ENCODE measurements at places on chromosomes 12 and 14. TPM values are rescaled to one million over a fixed set of nuclear protein-coding genes. Genes with fewer than 3 reads are reported as not detected.

DNA sequence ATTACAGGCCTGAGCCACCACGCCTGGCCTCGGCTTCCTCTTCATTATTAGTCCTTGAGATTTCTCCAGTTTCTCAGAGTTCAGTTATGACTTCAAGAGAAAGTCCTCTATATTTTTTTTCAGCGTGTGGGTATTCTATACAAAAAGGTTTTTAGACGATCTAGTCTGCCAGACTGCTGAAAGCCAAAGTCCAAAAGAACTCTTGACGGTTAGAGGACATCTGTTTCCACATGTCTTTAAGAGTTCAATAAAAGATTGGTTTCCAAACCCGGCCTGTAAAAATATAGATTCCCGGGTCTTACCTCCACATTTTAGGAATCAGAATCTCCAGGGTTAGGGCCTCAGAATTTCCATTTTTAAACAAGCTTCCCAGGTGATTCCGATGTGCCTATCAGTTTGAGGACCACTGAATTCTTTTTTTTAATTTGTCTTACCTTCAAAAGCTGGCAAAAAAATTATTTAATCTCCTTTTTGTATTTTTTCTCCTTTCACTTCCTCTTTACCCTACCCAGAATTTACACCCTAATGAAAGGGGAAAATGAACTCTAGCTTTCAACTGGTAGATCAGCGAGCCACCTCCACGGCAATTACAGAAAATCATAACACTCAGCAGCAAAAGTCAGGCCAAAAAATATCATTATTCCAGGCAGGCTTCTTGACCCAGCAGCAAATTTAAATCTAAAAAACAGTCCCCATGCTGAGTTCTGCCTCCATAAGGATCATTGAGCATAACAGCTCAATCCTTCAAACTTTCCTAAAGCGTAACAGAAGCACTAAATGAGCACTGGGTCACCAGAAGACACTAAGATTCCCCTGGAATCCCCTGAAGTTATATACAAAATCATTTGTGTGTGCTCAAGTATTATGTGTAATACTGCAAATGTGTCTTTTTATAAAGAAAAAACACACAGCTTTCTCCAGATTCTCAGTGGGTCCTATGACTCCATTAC is 8.7 kb downstream of the NT5DC3 start:
- H3K4me1 ChIP-seq, result no peaks in the 10 kb centered on the region
- no peak for DNase-seq
- no peaks in the 10 kb centered on the region for H3K36me3 ChIP-seq
- no peak overlapping the region for H3K4me3 ChIP-seq
- no peaks in the 10 kb centered on the region for H3K27me3 ChIP-seq
- no peak overlapping the region for H3K27ac ChIP-seq

GRCh38 chr12:85633491-85633890 is 202.7 kb downstream of the RASSF9 start:
- no peak overlapping the region for H3K4me3 ChIP-seq
- H3K36me3 ChIP-seq, result no peaks in the 10 kb centered on the region
- DNase-seq, result no peak
- no peaks in the 10 kb centered on the region for H3K4me1 ChIP-seq

- no peak for DNase-seq
- H3K36me3 ChIP-seq, result peaks cover 86% of the 10 kb centered on the region
- H3K4me3 ChIP-seq, result no peak overlapping the region
- H3K27ac ChIP-seq, result peak overlapping the region; percentile 37
- H3K27me3 ChIP-seq, result no peaks in the 10 kb centered on the region
Observed at GRCh38 chr14:103728721-103729120, 13.1 kb downstream of the ZFYVE21 start.

DNA sequence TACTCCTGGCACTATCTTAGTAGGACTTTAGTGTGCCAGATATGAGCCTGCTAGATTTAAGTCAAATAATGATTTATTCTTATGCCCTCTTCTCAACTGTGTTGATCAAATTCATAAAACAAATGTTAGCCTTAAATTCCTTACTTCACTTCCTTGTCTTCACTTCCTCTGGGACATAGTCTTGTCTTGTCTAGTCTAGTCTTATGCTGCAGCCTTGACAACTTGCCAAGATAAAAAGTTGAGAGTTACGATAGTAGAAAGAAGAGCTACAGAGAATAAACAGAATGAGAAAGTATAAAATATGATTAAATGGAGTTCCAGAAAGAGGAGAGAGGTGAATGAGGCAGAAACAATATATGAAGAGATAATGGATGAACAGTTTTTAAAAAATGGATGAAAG is 378.1 kb downstream of the DAD1 start:
- H3K36me3 ChIP-seq, result no peaks in the 10 kb centered on the region
- H3K27me3 ChIP-seq, result no peaks in the 10 kb centered on the region
- H3K4me3 ChIP-seq, result no peak overlapping the region
- DNase-seq, result no peak
- no peaks in the 10 kb centered on the region for H3K4me1 ChIP-seq

- H3K36me3 ChIP-seq, result no peaks in the 10 kb centered on the region
- peaks cover 61% of the 10 kb centered on the region for H3K4me1 ChIP-seq
- DNase-seq, result no peak
- H3K27ac ChIP-seq, result no peak overlapping the region
- H3K27me3 ChIP-seq, result no peaks in the 10 kb centered on the region
Observed at GRCh38 chr14:75247286-75247922, 31.2 kb upstream of the FOS start.

GRCh38 chr14:103127861-103128598 is 4.8 kb downstream of the TNFAIP2 start:
- DNase-seq, result no peak
- H3K27ac ChIP-seq, result peak overlapping the region; percentile 77
- H3K36me3 ChIP-seq, result peaks cover 4% of the 10 kb centered on the region
- H3K4me1 ChIP-seq, result peaks cover 82% of the 10 kb centered on the region
- peak overlapping the region; percentile 85 for H3K4me3 ChIP-seq
- H3K27me3 ChIP-seq, result no peaks in the 10 kb centered on the region

SLCO1B1 gene
- not detected for total RNA-seq

MANSC4 gene
- not detected for total RNA-seq

Data from esophagus squamous epithelium (tissue), 5 donors.